ENCODE measurements at places on chromosomes 7 and 10.
A peak's percentile ranks its signal among the peaks of the same experiment; 100 is the strongest.

GRCh38 chr10:117476281-117476680, 66.3 kb upstream of the EMX2 start:
- no peak for DNase-seq

- DNase-seq, result no peak
Measured at GRCh38 chr7:43037531-43037930, 74.9 kb upstream of the HECW1 start.

GRCh38 chr10:27696466-27696865, 49.2 kb downstream of the MKX start:
- no peak for DNase-seq

- peak; percentile 46 for DNase-seq
Measured at GRCh38 chr10:80464557-80465450, 10.7 kb downstream of the TSPAN14 start.

DNA sequence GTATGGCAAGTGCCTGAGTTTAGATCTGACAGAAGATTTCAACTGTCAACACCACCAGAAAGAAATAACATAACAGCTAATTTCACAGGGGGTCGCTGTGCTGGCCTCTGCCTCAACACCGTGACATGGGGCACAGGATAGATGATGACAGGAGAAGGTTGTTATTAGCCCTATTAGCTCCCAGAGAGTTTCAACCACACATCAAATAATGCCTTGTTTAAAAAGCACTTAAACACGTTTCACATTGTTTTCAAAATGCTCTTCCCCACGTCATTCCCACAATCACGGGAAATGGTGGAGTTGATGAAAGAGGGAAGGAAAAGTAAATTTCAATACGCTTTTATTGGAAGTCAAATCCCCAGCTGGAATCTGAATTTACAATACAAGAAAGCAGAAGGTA, 184.7 kb downstream of the MAGI2 start:
- no peak for DNase-seq

GRCh38 chr7:96235281-96235680, 86.6 kb downstream of the SLC25A13 start:
- no peak for DNase-seq

DNA sequence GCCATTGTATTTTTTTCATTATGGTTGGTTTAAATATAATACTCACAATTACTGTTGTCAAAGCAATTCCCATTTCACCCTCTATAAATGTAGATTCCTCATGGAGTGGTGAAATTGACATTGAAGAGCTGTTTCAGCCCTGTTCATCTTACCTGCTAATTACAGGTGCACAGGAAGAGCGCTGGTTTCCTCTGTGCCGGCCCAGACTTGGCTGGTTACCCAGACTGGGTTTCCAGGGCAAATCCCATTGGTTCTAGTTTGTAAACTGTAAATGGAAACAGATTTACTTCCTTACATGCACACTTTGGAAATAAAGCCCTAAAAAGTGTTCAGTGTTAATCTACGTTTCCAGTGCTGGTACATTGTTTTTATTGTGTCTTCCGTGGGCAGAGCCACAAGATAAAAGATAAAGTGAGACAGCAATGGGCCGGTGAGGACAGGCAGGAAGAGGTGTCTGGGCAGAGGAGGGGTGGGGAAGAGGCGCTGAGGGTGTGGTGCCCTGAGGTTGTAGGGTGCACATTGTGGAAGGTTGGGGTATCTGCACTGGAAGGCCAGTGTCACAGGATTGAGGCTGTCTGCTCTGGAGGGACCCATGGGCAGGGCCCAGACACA, 71.6 kb upstream of the ZPBP start:
- DNase-seq, result no peak

- DNase-seq, result no peak
Measured at GRCh38 chr10:17219024-17219423, 9.0 kb upstream of the VIM start.

DNA sequence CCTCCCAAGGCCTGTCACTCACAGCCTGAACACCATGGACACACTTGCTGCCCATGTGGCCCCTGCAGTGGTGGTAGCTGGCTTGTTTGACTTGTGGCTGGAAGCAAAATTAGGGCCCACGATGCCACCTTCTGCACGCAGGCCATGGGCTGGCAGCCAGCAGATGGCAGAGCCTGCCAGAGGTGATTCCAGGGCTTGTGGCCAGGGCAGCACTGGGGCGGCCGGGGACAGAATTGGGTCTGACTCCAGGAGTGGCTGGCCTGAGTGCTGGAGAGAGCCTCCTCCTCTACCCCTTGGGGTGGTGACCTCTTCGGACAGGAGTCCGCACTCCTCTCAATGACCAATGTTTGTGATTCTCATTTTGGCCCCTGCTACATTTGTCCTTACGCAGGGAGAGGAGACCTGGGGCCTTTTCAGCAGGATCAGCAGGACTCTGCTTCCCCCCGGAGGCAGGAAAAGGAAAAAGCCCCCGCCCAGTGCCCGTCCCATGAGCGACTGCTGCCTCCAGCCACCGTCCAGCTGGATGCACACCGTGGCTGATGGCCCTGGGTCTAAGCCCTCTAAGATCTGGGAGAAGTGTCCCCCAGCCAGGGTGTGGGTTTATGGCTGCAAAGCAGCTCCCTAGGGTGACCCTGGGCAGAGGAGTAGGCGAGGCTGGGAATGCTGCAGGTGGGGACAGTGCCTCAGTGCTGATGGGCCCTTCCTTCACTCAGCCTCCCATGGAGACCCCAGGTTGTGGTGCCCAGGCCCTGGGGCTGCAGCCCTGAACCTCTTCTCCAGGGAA, 26.5 kb downstream of the DNAJB12 start:
- DNase-seq, result peak; percentile 84

DNA sequence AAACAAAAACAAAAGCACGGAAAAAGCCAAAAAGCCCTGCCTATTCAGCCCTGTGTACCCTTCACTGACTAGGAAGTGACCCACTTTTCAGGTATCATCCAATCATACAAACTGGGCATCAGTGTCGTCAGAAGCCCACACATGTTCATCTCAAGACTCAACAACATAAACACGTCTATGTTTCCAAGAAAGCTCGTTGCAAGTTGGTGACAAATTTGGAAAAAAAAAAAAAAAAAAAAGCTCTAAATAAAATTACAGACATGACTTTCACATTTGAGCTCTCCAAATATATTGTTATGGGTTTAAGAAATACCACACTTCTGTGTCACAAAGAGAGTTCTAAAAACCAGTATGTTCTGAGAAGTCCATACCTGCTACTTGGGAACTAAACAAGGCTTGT, 204.7 kb upstream of the KLF14 start:
- no peak for DNase-seq

GRCh38 chr7:6338551-6339274, 66.3 kb upstream of the CYTH3 start:
- no peak for DNase-seq
